ENCODE measurements at places on chromosomes 4 and X. TPM values are rescaled to one million over a fixed set of nuclear protein-coding genes. Genes with fewer than 3 reads are reported as not detected.

DNA sequence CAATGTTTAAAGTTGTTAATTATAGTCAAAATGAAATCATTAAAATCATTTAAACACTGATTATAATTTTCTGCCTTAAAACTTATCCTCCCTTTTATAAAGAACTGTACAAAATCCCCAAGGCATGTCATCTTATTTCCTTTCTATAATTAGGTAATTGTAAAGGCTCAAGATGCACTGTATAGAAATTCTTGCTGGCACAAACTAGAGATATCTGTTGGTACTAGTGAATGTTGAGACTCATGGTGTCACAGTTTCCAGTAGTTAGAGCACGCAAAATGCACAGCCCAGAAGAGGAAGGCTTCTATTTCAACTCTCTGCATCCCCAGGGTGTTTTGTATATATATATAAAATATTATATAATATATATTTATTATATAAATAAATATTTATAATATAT is 22.7 kb upstream of the PLA2G12A start:
- H3K27ac ChIP-seq, result no peak overlapping the region
- no peaks in the 10 kb centered on the region for H3K36me3 ChIP-seq

- peaks cover 45% of the 10 kb centered on the region for H3K4me1 ChIP-seq
- H3K27me3 ChIP-seq, result no peaks in the 10 kb centered on the region
- H3K4me3 ChIP-seq, result no peak overlapping the region
- H3K36me3 ChIP-seq, result no peaks in the 10 kb centered on the region
- no peak for DNase-seq
Measured at GRCh38 chr4:87521319-87521718, 7.9 kb downstream of the SPARCL1 start.

GRCh38 chr4:98430708-98431403 is 169.7 kb downstream of the RAP1GDS1 start:
- peaks cover 4% of the 10 kb centered on the region for H3K36me3 ChIP-seq
- no peaks in the 10 kb centered on the region for H3K4me1 ChIP-seq
- no peaks in the 10 kb centered on the region for H3K27me3 ChIP-seq

Gene KIT
- 18.6 TPM for total RNA-seq

GRCh38 chr4:174521800-174522182 is 497 bp downstream of the HPGD start:
- H3K4me3 ChIP-seq, result peak overlapping the region; percentile 65
- no peak for DNase-seq
- H3K36me3 ChIP-seq, result no peaks in the 10 kb centered on the region
- no peaks in the 10 kb centered on the region for H3K4me1 ChIP-seq
- peak overlapping the region; percentile 49 for H3K27ac ChIP-seq

DNA sequence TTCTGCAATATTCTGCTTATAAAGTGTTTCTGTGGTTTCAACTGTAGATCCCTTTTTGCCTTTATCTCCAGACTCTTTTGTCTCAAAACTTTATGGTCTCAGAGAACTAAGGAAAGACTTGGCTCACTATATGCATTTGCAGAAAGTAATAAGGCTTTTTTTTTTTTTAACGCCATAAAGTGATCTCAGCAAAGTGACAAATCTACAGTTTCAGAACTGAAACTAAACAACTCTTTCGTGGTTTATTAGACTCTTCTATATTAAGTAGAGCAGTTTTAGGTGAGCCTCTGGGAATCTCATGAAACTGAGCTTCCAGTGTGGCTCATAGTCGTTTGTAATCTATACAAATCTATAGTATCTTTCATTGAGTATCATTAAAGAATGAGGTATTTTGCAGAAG is 15.3 kb downstream of the ATP7A start:
- H3K4me1 ChIP-seq, result no peaks in the 10 kb centered on the region
- H3K4me3 ChIP-seq, result no peak overlapping the region
- no peaks in the 10 kb centered on the region for H3K36me3 ChIP-seq
- H3K27ac ChIP-seq, result no peak overlapping the region
- H3K27me3 ChIP-seq, result no peaks in the 10 kb centered on the region
- DNase-seq, result no peak

Gene SPANXD
- total RNA-seq, result not detected

Gene PGAM4
- not detected for total RNA-seq

DNA sequence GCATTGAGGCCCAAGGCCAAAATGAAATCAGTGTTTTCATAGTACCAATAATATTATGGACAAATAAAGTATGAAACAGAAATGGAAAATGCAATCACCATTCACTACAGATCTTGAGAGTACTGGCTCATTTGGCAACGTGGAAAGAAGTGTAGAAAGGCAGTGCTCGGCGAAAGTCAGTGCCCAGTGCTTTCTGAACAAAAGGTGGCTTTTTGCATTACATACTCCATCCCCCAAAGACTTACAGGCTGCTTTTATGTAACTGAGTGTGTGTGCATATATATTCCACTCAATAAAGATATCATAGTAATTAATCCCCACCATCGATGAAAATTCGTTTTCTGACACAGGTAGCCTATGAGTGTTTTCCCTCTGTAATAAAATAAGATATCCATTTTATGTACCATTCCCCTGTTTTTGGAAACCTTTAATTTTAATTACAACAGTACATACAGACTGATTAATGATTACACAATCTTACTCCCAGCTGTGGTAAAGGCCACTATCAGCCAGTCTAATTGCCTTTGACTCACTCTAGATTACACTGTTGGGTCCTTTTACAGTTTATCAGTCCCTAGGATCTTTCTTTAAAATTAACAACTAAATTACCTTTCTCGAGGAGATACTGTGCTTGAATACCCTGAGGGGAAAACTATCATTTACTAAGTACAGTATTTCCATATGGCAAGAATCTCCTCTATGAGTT is 65.9 kb downstream of the MAD2L1 start:
- no peaks in the 10 kb centered on the region for H3K36me3 ChIP-seq
- H3K27ac ChIP-seq, result no peak overlapping the region
- no peak overlapping the region for H3K4me3 ChIP-seq
- no peak for DNase-seq
- H3K4me1 ChIP-seq, result no peaks in the 10 kb centered on the region

- H3K27ac ChIP-seq, result no peak overlapping the region
- H3K4me3 ChIP-seq, result no peak overlapping the region
- no peaks in the 10 kb centered on the region for H3K36me3 ChIP-seq
- peak; percentile 10 for DNase-seq
- H3K27me3 ChIP-seq, result no peaks in the 10 kb centered on the region
Measured at GRCh38 chrX:140572724-140573123, 67.9 kb upstream of the SOX3 start.

Gene CT45A2
- total RNA-seq, result not detected

DNA sequence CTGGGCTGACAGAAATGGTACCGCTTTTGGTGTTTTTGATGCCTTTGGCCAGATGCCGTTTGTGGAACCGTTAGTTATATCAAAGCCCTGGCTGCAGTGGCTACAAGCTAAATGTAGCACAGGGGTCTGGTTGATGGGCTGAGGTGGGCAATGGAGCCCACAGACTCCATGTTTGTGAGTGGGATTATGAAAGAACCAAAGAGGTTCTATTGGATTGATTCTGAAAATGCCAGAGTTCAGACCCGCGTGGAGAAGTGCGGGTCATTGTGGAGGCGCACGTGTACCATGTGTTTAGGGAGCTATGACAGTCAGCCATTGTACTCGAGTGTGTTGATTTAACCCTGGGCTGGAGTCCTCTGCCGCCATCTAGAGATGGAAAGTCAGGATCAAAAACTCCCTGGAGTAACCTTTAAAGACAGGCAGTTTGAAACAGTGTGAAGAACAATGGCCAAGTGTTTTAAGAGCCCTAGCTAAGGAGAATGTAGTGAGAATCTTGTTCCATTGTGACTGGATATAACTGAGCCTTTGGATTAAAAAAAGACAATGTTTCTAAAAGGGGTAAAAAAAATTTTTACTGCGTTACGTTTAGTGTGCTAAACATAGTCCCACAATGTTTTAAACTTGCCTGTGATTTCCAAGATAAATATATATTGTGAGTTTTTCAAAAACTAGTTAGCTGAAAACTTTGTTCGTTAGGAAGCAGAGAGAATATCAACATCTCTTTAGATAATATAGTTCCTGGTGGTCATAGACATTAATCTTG is 12.7 kb downstream of the ART3 start:
- H3K4me3 ChIP-seq, result no peak overlapping the region
- no peaks in the 10 kb centered on the region for H3K27me3 ChIP-seq
- H3K36me3 ChIP-seq, result no peaks in the 10 kb centered on the region
- H3K27ac ChIP-seq, result peak overlapping the region; percentile 79
- H3K4me1 ChIP-seq, result peaks cover 25% of the 10 kb centered on the region

DNA sequence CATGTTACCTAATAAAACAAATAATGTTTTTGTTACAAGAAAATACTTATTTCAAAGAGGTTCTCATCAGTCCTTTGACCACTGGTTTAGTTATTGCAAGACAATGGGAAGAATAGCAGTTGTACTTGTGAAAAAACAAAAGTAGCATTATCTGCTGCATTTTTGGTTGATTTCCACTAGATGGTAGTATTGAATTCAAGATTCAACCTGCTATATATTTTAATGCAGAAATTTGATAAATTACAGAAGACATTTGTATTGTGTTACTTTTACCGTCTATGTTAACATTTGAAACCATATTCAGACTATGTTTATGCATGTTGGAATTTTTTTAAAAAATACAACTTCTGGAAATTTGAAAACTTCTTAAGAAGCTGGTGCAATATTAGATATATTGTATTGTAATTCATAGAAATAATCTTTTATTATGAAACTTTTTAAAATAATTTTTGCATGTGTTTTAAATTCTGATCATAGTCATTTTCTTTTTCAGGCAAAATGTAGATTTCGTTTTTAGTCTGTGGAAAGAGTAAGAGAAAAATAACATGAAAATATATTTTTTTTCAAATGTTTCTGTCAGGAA is 56.4 kb downstream of the SPCS3 start:
- H3K4me3 ChIP-seq, result no peak overlapping the region
- no peaks in the 10 kb centered on the region for H3K4me1 ChIP-seq
- DNase-seq, result no peak
- no peaks in the 10 kb centered on the region for H3K27me3 ChIP-seq

DNA sequence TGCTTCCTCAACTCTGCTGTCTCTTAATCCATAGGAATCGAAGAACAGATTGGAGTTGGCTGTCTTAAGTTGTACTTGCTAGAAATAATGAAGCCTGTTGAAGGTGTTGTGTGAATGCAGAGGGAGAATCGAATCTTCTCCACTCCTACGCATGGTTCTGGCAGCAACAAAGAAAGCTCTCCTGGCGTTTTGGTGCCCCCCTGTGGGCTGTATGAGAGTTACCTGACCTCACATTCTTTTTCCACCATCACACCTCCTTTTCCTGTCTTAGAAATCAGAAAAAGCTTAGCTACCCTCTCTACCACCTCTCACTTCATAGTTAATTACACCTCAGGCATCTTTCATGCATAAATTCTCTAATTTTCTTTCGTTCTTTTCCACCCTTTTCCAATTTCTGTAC is 16.3 kb downstream of the KLF8 start:
- no peak for DNase-seq
- no peaks in the 10 kb centered on the region for H3K36me3 ChIP-seq
- no peak overlapping the region for H3K27ac ChIP-seq
- H3K4me3 ChIP-seq, result no peak overlapping the region
- H3K27me3 ChIP-seq, result no peaks in the 10 kb centered on the region

DNA sequence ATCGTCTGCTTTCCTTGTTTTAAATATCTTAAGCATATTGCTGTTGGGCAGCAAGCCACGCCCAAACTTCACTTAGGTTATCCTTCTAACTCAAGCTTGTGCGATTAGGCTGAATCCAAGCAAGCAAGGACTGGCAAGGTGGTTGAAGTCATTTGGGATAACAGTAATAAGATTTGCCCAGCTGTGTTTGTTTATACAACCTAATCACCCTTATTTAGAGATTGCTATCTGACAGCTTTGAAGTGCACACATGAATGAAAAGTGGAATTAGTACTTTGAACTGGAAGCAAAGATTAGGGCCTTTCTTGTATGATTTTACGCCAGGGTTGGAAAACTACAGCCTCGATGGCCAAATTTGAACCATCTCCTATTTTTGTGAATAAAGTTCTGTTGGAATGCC is 182.1 kb downstream of the ASB9 start:
- no peaks in the 10 kb centered on the region for H3K36me3 ChIP-seq
- no peak overlapping the region for H3K27ac ChIP-seq
- no peaks in the 10 kb centered on the region for H3K27me3 ChIP-seq
- no peak overlapping the region for H3K4me3 ChIP-seq

GRCh38 chr4:183401473-183401872 is 43.0 kb upstream of the CDKN2AIP start:
- H3K4me3 ChIP-seq, result no peak overlapping the region
- no peak overlapping the region for H3K27ac ChIP-seq
- H3K27me3 ChIP-seq, result no peaks in the 10 kb centered on the region
- DNase-seq, result no peak
- H3K36me3 ChIP-seq, result no peaks in the 10 kb centered on the region

GRCh38 chr4:137892134-137892533 is 350.0 kb downstream of the SLC7A11 start:
- H3K27me3 ChIP-seq, result no peaks in the 10 kb centered on the region
- DNase-seq, result no peak
- no peak overlapping the region for H3K4me3 ChIP-seq
- H3K4me1 ChIP-seq, result no peaks in the 10 kb centered on the region

- no peaks in the 10 kb centered on the region for H3K4me1 ChIP-seq
- no peaks in the 10 kb centered on the region for H3K27me3 ChIP-seq
- H3K4me3 ChIP-seq, result no peak overlapping the region
- no peak for DNase-seq
Measured at GRCh38 chr4:88995874-88996273, 61.1 kb downstream of the FAM13A start.

DNA sequence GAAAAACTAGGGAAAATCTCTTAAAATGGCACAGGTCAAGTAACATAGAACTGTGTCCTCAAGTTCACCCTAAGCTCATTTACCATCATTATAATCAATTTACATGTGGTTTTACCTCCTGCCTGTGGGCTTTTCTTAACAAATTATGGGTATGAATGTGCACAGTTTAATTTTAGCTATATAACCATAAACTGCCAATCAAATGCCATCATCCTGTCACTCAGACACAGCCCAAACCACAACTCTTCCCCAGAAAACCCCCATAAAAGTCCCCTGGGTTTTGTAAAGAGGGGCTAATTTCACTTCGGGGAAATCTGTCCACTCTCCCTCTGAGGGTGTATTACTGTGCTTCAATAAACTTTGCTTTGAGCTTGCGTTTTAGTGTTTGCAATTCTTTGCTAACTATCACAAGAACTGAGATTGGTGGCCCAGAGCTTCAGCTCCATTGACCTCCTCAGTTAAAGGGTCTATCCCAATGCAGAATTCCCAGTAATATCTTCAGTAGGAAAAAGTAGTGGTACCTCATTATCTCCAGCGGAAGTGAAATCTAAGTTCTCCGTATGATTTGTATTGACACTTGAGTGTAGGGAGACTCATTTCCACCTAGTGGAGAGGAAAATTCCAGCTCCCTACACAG is 394.6 kb downstream of the SPOCK3 start:
- no peaks in the 10 kb centered on the region for H3K27me3 ChIP-seq
- no peaks in the 10 kb centered on the region for H3K36me3 ChIP-seq
- H3K4me3 ChIP-seq, result no peak overlapping the region
- no peak overlapping the region for H3K27ac ChIP-seq

DNA sequence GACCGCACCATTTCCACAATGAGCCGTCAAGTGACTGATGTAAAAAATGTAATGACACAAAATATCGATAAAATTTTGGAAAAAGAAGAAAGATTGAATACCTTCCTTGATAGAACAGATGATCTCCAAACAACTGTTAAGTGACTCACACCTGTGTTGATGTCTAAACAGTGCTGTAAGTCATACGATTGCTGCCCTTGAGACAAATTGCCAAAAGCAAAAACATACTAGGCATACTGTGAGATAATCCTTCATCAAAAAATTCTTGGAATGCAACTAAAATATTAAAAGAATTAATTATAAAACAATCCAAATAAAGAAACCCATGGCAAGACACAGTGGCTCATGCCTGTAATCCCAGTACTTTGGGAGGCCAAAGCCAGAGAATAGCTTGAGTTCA is 53.4 kb downstream of the HNRNPD start:
- H3K27ac ChIP-seq, result no peak overlapping the region
- H3K4me1 ChIP-seq, result no peaks in the 10 kb centered on the region
- no peak overlapping the region for H3K4me3 ChIP-seq
- no peaks in the 10 kb centered on the region for H3K36me3 ChIP-seq
- H3K27me3 ChIP-seq, result no peaks in the 10 kb centered on the region

Gene FATE1
- total RNA-seq, result not detected

Gene CXorf49
- total RNA-seq, result not detected

Gene DKK2
- total RNA-seq, result 5.4 TPM

Data from tibial nerve (tissue), 4 donors.